ENCODE measurements at places on chromosomes 2 and 18.

GRCh38 chr2:49616800-49617199, 462.5 kb upstream of the FSHR start:
- DNase-seq, result peak; percentile 44

DNA sequence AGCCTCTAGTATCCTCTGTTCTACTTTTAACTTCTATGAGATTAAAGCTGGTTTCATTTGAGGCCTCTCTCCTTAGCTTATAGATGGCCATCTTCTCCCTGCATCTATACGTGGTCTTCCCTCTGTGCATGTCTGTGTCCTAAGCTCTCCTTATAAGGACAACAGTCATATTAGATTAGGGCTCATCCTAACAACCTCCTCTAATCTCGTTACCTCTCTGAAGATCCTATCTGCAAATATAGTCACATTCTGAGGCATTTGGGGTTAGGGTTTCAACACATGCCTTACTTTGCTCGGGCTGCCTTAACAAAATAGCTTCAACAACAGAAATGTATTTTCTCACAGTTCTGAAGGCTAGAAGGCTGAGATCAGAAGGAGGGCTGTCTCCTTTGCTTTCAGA, 11.6 kb upstream of the APOB start:
- no peak for DNase-seq

GRCh38 chr2:218394298-218395089, 5.2 kb upstream of the CTDSP1 start:
- DNase-seq, result no peak

- peak; percentile 20 for DNase-seq
These were observed 68.5 kb downstream of the COPS8 start for GRCh38 chr2:237154082-237154638.

DNA sequence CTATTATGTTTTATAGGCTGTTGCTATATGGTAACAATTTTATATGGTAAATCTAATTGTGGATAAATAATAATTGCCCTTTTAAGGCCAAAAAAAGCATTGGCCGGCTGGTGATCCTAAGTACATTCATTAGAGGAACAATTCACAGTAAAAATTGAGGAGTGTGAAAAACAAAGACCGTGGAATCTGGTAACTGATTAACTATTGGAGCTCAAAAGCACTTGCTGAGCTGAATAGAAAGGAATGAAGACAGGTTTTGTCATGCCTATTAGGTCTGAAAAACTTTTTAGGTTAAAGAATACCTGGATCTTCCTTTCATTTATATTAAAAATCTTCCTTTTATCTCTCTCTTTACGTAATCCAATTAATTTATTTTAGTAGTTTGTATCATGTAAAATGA, 18.5 kb upstream of the RBBP8 start:
- DNase-seq, result no peak

DNA sequence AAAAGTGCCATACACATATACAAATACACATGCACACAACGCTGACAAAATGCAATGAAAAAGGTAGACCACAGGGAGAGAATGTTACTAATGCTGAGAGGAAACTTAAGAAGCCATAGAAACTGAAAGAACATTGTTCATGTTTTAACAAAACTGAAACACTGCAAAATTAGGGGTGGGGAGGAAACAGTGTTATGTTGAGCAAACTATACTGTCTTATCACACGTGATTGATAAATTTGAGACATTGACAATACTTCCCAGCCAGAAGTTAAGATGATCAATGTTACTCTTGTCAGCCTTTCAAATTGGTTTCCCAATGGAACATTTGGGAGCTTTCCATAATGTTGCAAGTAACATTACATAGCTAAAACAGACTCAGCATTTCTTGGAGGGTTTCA, 165.5 kb downstream of the L3MBTL4 start:
- DNase-seq, result no peak

DNA sequence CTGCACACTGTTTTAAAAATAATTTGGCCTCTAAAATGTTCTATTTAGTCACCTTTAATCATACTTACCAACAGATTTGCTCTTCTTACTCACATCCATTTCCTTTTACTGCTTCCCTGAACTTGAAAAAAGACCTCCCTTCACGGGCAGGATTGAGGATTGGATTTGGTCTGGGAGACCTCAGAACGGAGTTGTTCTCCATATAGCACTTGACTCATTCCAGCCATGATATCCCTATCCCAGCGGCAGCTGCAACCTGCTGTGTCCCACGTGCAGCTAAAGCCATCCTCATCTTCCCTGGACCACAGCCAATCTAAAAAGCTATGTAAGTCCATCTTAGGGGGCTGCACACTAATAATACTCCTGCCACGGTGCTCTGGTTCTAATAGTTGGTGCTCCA, 97.0 kb upstream of the PTPRM start:
- no peak for DNase-seq

- DNase-seq, result no peak
These were observed 147.4 kb upstream of the GPC1 start for GRCh38 chr2:240288087-240288521.

DNA sequence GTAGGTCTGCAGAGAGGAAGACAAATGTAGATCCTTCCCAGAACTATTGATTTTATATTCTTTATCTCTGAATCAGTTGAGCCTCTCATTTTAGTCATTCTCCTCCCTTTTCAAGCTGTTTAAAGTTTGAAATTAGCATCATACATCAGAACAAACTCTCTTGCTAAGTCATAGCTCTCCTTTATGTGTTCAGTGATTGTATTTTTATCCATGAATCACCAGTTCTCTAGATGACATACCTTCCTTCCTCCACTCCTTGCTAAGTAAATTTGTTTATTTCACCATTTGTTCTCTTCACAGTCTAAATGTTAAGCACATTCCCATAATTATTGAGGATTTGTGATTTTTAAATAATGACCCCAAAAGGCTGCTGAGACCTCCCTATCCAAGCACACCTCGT, 63.5 kb upstream of the RAPGEF4 start:
- DNase-seq, result no peak

DNA sequence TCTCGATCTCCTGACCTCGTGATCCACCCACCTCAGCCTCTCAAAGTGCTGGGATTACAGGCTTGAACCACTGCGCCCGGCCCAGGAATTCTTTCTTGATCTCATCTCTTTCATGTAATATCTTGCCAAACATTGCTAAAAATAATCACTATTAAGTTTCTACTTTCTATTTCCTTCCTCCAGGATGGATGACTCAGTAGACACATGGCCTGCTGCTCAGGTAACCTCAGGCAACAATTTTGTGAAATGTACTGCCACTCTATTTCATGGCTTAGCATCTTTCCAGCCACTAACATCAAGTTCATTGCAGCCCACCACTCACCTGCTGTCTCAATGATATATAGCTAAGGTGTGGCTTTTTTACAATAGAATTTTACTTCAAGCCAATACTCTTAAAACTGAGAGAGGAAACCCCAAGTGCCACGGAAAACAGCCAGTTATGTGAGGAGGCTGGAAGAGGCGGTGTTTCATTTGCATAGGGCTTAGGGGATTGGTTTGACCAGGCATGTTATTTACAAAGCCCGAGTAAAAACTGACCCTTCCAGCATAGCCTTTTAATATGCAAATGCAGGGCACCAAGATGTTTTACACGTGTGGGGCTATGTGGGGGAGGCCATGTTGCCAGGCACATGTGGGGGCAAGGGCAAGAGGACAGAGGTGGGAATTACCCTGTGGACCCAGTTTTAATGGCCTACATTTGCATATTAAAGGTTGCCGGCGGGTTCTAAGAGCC, 11.3 kb upstream of the SUMO1 start:
- DNase-seq, result no peak

- no peak for DNase-seq
These were observed 88.5 kb downstream of the PRKCE start for GRCh38 chr2:45739796-45740485.

- no peak for DNase-seq
These were observed 408.2 kb downstream of the ZNF804A start for GRCh38 chr2:185006481-185006880.

DNA sequence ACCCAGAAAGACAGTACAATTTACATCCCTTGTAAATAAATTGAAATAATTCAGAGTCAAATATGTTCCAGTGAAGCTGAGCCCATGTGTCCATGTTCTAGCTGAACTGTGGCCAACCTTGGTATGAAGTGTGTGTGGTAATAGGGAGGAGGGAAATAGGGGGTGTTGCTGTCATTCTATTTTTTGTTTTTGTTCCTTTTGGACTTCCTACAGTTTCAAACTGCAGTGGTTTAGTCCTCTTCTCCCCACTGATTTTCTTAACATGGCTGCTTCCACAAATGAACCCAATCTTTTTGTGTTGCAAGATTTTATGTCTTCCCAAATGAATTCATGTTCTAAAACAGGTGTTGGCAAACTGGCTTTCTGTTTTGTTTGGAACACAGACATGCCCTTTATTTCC, 156.9 kb downstream of the CCBE1 start:
- DNase-seq, result no peak

GRCh38 chr18:62434798-62435197, 88.0 kb upstream of the ZCCHC2 start:
- no peak for DNase-seq

GRCh38 chr2:167212014-167212648, 323.9 kb downstream of the XIRP2 start:
- peak; percentile 49 for DNase-seq

GRCh38 chr2:48727560-48727959, 28.0 kb downstream of the LHCGR start:
- DNase-seq, result no peak

DNA sequence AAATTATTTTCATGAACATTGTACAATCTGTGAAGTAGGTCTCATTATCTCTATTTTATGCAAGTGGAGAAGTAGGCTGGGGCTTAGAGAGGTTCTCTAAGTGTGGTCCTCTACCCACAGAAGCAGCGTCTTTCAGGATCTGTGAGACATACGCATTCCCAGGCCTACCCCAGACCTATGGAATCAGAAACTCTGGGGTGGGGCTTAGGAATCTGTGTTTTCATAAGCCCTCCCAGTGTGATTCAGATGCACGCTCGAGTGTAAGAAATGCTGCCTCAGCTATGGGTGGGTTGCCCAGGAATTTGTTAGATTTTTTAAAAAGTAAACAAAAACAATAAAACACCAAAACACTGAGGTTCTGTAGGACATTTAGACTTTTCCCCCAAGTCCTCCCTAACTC, 14.8 kb upstream of the ZAP70 start:
- no peak for DNase-seq

- no peak for DNase-seq
These were observed 12.0 kb upstream of the CDK15 start for GRCh38 chr2:201794294-201794693.

GRCh38 chr2:101089942-101090799, 61.0 kb downstream of the TBC1D8 start:
- DNase-seq, result no peak

- DNase-seq, result no peak
These were observed 261.7 kb upstream of the SLC39A10 start for GRCh38 chr2:195395362-195395761.

GRCh38 chr2:188051706-188052105, 240.0 kb upstream of the GULP1 start:
- no peak for DNase-seq

DNA sequence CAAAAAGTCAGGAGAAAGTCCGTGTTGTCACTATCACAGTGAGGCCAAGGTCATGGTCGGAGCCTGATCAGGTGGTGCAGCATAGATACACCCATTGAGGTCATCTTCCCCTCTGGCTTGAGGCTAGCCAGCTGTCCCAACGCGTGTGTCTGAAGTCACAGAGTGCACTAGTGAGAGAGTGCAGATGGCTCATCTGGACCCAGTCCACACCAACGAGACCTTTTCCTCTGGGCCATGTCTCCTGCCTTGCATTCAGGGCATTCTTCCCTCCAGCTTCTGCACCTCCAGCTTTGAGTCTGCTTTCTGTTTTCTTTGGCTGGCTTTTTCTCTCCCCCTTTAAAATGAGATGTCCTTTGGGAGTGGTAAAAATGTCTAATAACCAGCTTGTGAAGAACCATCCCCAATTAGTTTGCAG, 146.9 kb downstream of the TDRD15 start:
- DNase-seq, result no peak

DNA sequence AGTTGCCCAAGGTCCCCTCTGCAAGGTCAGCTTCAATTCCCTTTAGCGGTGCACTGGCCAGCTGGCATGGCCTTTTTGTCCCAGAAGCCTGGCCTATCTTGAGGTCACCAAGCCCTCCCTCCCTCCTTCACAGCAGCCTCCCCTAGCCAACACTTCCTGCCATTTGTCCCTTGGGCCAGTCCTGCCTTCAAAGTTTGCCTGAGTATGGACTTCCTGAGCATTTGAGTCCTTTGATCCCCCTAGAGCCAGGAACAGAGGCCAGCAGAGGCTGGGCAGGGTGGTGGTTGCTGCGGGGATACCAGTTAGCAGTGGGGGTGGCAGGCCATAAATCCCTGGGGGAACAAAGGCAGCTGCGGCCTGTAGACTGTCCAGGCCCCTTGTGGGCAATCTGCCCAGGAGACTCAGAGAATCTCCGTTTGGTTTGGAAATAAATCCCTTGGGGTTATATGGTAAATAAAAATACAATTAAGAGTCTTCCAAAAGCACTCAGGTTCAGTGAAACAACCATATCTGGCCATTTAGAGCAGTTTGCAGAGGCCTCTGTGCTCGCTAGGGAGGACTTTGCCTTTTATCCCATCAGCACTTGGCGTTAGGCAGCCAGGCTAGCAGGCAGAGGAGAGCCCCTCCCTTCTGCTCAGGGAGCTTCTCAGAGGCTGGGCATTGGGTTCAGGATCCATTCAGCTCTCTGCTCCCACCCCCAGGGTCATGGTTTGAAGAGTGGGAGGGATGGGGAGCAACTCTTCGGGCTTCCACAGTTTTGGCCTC, 3.1 kb upstream of the HES6 start:
- peak; percentile 55 for DNase-seq

- peak; percentile 5 for DNase-seq
These were observed 36.8 kb downstream of the ADAM23 start for GRCh38 chr2:206480161-206480560.

GRCh38 chr2:106176446-106177099, 17.5 kb downstream of the UXS1 start:
- DNase-seq, result no peak

- DNase-seq, result no peak
These were observed 50.0 kb downstream of the EML4 start for GRCh38 chr2:42219160-42219559.

DNA sequence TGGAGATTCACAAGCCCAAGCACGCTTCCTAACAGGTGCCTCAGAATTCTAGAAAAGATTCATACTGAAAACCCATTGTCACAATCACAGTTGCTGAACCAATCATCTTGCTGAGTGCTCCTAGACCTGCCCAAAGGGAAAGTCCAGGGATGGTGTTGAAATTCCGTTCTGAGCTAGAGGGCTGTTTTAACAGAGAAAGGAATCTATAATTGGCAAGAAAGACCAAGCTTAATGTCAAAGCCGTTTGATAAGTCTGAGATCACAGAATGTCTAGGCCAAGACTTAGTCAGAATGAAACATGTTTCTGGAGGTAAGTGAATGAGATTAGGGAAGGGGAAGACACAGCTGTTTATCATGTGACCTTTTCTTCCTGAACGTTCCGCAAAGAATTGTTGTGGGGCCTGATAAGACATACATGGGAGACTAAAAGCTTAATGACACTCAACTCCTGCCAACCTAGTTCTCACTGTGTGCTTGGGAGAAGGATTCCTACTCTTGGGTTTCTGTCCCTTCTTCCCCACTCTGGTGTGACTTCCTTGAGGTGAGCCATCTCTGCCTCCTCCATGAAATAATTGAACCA, 27.5 kb downstream of the PMAIP1 start:
- no peak for DNase-seq
